GM23338 (cell line): ENCODE measurements at places on chromosomes 7 and 10. TPM values are rescaled to one million over a fixed set of nuclear protein-coding genes. Genes with fewer than 3 reads are reported as not detected.

- no peaks in the 10 kb centered on the region for H3K4me1 ChIP-seq
- no peak overlapping the region for H3K27ac ChIP-seq
- H3K4me3 ChIP-seq = no peak overlapping the region
- H3K27me3 ChIP-seq = no peaks in the 10 kb centered on the region
- no peaks in the 10 kb centered on the region for H3K36me3 ChIP-seq
These were observed 8.2 kb upstream of the NPFFR1 start for GRCh38 chr10:70292004-70292403.

GRCh38 chr10:78777867-78778266, 290.9 kb upstream of the ZMIZ1 start:
- no peak overlapping the region for H3K27ac ChIP-seq
- H3K4me1 ChIP-seq = no peaks in the 10 kb centered on the region
- no peak overlapping the region for H3K4me3 ChIP-seq
- H3K27me3 ChIP-seq = no peaks in the 10 kb centered on the region

GRCh38 chr7:106419455-106420182, 134.8 kb upstream of the NAMPT start:
- H3K36me3 ChIP-seq = no peaks in the 10 kb centered on the region
- DNase-seq = no peak
- H3K27me3 ChIP-seq = no peaks in the 10 kb centered on the region
- H3K4me1 ChIP-seq = no peaks in the 10 kb centered on the region
- H3K4me3 ChIP-seq = no peak overlapping the region
- H3K27ac ChIP-seq = no peak overlapping the region

GRCh38 chr7:53600296-53600695, 564.9 kb downstream of the POM121L12 start:
- H3K27ac ChIP-seq = no peak overlapping the region
- no peaks in the 10 kb centered on the region for H3K27me3 ChIP-seq
- no peaks in the 10 kb centered on the region for H3K36me3 ChIP-seq
- no peak for DNase-seq
- no peak overlapping the region for H3K4me3 ChIP-seq
- peaks cover 9% of the 10 kb centered on the region for H3K4me1 ChIP-seq

DNA sequence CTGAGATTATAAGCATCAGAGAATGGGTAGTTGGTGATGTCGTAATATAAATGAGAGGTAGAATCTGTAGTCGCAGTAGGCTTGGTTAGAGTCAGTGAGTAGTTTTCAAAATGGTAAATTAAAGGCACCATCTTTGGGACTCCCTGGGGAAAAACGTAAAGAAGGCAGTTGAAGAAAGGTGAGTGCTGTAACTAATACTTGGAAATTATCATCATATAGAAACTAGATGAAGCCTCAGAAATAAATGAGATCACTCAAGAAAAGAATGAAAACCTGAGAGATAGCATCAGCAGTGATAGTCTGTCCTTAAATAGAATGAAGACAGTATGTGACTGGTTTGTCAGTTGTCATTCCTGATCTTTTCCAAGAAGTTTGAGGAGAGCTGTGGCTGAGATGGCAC, 23.8 kb downstream of the PALS2 start:
- H3K36me3 ChIP-seq = no peaks in the 10 kb centered on the region
- H3K4me3 ChIP-seq = no peak overlapping the region
- H3K27ac ChIP-seq = no peak overlapping the region
- H3K27me3 ChIP-seq = no peaks in the 10 kb centered on the region
- DNase-seq = no peak
- peaks cover 21% of the 10 kb centered on the region; the same call in 1 of the 2 replicates for H3K4me1 ChIP-seq

DNA sequence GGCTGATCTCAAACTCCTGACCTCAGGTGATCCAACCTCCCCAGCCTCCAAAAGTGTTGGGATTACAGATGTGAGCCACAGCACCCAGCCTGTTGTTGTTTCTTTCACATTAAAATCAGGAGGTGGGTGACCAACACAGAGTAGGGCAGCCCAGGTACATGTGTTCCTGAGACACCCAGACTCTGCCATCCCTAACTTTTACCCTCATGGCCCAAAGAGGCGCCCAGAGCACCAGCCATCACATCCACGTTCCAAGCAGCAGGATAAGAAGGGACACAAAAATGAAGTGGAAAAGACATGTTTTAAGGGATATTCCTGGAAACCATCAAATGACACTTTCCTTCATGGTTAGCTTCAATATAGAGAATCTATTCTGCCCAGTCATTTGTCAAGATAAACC, 159.6 kb upstream of the KLF6 start:
- no peak for DNase-seq
- H3K4me3 ChIP-seq = no peak overlapping the region
- H3K4me1 ChIP-seq = no peaks in the 10 kb centered on the region
- H3K27me3 ChIP-seq = no peaks in the 10 kb centered on the region

DNA sequence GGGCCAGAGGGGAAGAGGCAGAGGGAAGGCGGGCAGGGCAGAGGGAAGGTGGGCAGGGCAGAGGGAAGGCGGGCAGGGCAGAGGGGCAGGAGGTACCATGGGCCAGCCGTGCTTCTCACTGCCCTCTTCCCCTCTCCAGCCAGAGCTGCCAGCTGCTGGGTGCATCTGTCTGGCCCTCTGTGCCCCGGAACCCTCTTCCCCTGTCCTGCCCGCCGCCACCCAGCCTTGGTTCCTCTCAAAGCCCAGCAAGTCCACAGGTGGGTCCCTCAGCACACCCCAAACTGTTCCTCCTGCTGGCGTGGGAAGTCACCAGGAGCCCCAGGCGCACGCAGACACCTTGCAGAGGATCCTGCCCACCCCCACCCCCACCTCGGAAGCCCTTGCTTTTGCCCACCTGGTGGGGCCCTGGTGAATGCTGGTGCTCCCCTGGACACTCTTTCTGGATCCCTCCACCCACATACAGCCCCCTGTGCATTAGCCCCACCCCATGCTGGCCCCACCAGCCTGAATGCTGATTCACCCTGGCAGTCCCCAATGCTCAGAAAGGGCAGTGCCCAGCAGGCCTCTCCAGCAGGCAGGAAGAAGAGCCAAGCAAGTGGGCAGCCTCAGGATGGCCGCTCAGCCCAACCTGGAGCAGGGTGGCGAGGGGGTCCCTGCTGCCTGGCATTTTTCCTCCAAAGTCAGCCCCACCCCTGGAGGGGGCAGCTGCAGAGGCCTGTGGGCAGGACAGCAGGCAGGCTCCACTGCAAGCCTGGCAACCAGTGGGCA, 1.9 kb upstream of the PWWP2B start:
- peaks cover 7% of the 10 kb centered on the region; the same call in 1 of the 2 replicates for H3K4me1 ChIP-seq
- no peaks in the 10 kb centered on the region for H3K36me3 ChIP-seq
- H3K27me3 ChIP-seq = peaks cover 6% of the 10 kb centered on the region; the same call in 1 of the 2 replicates
- peak overlapping the region; percentile 61; the same call in 1 of the 2 replicates for H3K4me3 ChIP-seq
- no peak overlapping the region for H3K27ac ChIP-seq
- DNase-seq = no peak

Gene SPDYE16
- total RNA-seq = not detected in 2 replicates

Gene ERCC6
- total RNA-seq = 10.1 and 13.8 TPM in 2 replicates

Gene ETV1
- 53.5 and 61.9 TPM in 2 replicates for total RNA-seq
